ENCODE measurements at places on chromosomes 16 and 17.

GRCh38 chr17:37520174-37520573, 30.5 kb downstream of the DUSP14 start:
- no peak for DNase-seq

DNA sequence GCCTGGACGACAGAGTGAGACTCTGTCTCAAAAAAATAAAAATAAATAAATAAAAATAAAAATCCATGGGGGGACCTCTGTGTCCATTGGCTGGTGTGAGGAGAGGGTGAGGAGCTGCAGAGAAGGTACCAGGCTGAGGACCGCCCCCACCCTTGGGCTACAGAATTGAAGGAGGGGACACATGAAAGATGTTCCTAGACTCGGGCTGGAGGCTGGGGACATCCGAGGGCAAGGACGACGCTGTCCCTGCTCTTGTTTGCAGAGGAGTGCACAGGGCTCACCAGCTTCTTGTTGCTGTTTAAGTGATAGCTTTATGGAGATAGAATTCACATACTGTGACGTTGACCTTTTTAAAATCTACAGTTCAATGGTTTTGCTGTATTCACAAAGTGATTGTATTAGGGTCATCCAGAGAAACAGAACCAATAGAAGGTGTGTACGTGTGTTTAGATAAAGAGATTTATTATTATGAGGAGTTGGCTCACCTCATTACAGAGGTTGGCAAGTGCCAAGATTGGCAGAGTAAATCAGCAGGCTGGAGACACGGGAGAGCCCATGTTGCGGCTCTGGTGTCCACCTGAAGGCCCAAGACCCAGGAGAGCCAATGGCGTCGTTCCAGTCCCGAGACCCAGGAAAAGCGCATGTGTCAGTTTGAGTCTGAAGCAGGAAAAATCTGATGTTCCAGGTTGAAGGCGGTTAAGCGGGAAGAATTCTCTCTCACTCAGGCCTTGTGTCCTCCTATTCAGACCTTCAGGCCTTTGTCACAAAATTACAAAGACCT, 320.7 kb downstream of the SEC14L1 start:
- no peak for DNase-seq

GRCh38 chr17:15943971-15944758, 765 bp upstream of the ADORA2B start:
- DNase-seq: no peak

DNA sequence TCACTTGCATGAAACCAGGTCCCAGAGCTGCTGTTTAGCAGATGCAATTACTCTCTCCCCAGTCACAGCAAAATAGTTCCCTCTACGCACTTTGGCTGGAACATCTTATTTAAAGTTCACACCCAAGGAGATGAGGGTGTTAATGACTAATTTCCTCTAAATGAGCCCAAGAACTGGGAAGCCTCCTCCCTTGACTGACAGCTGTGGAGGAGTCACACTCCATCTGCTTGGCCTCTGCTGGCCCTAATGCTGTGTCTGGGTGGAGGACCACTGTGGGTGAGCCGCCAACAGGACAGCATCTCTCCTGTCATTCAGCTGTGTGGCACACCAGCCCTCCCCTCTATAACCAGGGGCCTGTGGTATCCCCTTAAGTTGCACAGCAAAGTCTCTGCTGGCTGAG, 115.4 kb downstream of the SHISA6 start:
- no peak for DNase-seq

DNA sequence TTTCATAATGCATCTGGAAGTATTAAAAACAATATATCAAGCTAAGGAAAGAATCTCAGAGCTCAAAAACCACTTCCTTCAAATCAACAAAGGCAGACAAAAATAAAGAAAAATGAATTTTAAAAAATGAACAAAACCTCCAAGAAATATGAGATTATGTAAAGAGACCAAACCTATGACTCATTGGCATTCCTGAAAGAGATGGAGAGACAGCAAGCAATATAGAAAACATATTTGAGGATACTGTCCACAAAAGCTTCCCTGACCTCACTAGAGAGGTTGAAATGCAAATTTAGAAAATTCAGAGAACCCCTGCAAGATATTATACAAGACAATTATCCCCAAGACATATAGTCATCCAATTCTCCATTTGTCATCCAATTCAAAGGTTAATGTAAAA, 311.3 kb upstream of the SOX9 start:
- DNase-seq: peak; percentile 62

DNA sequence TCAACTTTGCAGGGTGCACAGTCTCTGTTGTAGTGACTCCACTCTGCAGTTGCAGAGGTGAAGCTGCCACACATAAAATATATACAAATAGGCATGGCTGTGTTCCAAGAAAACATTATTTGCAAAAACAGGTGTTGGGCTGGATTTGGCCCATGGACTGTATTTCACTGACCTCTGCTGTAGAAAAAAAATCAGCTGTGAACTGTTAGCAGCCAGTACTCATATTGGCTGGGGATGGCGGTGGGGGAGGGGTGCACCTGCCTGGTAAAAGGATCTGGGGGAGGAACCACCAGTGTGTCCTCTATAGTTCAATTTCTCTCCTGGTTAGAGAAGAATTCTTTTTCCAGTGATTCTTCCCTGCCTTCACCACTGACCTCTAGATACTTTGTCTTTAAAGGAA, 50.0 kb downstream of the SHISA9 start:
- no peak for DNase-seq

DNA sequence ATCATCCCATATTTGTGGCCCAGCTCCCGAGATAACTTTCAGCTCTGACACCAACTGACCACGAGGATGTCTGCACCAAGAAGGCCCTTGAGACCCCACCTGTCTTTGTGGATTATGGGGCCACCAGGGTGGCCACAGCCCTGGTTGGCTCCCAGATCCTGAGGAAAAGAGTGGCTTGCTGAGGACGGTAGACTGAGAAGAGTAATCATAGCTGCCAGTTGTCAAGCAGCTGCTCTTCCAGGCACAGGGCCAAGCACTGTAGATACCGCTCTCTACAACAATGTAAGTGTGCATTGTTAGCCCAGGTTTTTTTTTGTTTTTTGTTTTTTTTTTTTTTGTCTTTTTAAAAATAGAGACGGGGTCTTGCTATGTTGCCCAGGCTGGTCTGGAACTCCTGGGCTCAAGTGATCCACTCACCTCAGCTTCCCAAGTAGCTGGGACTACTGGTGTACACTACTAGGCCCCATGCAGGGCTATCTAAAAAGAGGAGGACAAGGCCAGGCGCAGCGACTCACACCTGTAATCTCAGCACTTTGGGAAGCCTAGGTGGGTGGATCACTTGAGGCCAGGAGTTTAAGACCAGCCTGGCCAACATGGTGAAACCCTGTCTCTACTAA, 9.6 kb downstream of the ZNF205 start:
- DNase-seq: no peak

DNA sequence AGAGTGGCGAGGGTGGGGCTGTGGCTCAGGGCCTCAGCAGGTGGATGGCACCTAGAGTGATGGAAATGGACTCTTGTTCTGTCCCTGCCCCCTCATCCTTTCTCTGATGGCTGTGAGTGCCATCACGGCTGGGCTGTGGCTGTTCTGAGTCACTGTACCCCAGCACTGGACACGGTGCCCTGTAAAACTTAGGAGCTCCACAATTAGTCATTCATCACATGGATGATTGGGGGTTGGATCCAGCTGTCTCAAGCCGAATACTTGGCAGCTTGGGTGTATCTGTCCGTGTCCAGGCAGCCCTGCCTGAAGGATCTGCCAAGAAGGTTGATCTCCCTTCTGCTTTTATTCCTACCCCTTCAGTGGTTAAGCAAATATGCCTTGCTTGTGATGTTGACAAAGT, 295.5 kb upstream of the EEF2KMT start:
- DNase-seq: no peak

DNA sequence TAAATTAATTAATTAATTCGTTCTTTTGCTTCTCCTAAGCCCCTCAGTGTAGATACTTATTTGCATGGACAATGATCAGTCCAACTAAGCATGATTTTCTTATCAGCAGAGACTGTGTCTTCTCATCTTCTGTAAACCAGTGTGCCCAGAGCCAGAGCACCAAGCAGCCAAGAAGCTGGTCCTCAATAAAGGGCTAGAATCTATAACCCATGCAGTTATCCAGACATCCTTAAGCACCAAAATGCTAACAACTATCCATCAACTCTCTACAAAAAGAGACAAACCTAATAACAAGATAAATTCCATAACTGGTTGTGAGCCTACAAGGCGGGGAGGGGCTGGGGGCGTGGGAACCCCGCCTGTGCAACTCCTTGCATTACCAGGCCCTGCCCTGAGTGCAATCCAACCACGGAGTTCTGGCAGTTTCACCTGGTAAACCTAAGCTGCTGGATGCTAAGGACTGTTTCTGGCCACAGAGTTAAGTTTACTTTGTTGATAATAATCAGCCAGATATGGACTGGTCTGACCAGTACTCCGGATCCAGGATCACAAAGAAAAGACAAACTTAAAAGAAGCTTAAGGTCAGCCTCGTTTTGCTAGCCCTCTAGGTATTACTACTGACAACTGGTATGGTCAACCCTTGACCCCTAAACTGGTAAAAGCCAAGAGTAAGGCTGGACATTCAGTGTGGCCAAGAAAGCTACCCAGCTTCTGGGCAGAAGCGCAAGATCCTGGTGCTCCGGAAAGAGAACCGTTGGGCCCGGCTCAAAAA, 51.5 kb downstream of the ZFHX3 start:
- DNase-seq: no peak

GRCh38 chr17:81119223-81120148, 45.8 kb upstream of the PVALEF start:
- DNase-seq: peak; percentile 87

GRCh38 chr17:8105957-8106398, 12.3 kb downstream of the ALOXE3 start:
- peak; percentile 11 for DNase-seq

DNA sequence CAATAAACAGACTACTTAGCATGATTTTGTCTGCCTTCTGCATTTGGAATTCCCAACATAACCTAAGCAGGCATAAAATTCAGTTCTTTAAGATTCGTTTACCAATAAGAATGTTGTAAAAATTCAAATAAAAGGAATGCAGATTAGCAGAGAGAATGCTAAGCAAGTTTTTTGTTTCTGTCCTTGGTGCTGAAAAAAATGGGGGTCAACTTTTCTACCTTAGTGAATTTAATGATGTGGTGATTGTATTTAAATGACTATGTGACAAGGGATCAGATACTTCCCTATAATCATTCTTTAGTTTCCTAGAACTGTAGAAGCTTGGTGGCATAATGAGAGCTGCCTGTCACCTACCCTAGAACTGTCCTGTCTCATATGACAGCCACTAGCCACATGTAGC, 159.5 kb downstream of the RBFOX1 start:
- DNase-seq: no peak

DNA sequence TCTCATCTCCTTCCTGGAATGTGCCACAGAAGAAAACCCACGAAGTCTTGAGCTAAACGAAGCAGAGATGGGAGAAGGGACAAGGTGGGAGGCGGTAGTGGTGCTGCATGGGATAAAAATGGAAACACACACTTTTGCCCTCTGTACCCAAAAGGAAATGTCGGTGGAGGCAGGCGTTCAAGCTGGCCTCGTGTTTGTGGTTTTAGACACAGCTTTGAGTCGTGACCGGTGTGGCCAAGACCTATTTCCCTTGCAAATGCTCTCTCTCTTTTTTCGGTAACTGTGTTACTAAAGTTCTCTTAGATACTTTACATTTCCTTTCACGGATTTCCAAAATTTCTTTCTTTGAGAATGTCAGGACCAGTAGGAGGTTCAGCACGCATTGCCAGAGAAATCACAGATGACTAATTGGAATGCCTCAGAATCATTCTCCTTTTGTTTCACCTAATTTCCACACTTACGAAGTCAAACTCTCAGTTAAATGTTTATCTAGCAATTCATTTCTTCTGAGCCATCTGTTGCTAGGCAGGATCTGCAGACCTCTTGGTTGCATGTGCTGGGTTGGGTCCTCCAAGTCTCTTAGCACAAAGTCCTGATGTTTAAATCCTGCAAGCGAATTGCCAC, 412.3 kb downstream of the MAF start:
- no peak for DNase-seq

DNA sequence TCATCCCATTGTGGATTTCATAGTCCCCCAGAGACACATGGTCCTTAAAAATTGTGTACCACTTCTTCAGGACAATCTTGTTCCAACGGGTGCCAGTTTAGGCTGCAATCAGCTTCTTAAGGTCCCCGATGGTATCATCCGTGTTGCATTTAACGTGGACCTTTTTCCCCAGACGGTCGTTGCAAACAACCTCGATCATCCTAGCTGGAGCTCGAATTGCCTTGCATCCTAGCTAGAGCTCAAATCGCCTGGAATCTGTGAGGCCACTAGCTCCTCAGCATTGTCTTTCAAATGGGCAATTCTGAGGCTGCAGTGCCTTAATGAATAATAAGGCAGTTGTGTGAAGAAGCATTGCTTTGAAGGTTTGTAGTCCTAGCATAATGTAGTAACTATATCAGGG, 37.7 kb upstream of the RHBDL3 start:
- DNase-seq: no peak

DNA sequence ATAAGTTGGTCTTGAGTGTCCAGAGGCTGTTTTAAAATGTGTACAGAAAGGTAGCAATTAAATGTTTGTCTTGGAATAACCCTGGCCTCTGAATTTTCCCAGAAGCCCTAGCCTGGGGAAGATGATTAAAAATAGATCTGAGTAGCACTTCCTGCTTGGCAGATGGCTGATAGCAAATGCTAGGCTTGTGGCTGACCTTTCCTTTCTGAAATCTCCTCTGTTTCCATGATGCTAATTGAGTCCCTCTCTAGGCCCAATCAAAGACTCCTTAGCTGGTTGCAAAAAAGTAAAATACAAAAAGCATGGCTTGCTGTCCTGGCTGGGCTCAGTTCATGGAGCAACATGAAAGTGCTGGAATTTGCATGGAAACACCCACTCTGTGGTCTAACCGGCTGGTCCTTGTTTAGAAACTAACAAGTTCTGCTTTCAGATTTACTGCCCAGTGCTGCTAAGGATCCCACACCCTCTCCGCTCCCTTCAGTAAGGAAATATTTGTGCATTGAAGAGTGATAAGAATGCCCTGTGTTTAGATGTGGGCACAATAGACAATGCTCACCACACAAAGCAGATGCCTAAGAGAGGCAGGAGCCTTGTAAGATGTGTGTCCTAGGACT, 40.8 kb downstream of the YPEL2 start:
- DNase-seq: no peak

DNA sequence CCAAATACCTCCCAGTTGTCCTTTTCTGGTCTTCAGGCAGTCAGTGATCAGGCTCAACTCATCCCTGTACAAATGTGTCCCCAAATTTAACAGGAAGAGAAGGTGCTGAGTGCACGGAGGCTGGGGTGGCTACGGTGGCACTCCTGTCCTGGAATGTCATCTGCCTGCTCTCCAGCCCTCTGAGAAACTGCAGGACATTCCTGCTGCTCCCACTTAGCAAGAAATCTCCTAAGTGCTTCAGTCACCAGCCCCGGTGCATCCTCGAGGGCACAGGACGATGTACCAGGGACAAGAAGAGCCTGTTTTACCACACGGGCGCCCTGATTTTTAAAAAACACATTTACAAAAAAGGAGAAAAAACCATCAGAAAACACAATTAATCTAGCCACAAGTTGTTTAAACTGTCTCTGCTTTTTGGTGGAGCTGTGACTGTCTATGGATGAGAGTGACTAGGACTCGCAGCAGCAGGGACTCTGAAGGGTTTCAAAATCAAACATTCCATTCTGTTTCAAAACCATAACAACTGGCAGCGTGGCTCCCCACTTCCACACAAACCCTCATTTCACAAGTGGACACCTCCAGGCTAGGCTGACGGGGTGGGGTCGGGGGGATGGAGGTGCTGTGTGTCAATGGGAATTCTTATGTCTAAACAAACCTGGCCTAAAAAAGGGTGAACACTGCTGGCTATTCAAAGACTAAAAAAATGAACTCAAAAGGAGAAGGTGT, 65.3 kb upstream of the CNEP1R1 start:
- no peak for DNase-seq

GRCh38 chr16:74143171-74143570, 153.4 kb upstream of the PSMD7 start:
- no peak for DNase-seq

- DNase-seq: no peak
Observed at GRCh38 chr16:55169780-55170179, 154.2 kb upstream of the IRX6 start.
